A549 treated with CpdA at 1 μM for 4 hours (cell line): ENCODE measurements at places on chromosomes 1 and 21. TPM values are rescaled to one million over a fixed set of nuclear protein-coding genes. Genes with fewer than 3 reads are reported as not detected.

The OR6N1 gene
- not detected in 5 replicates for total RNA-seq

The SLAMF6 gene
- not detected in 5 replicates for total RNA-seq

The LAX1 gene
- total RNA-seq: not detected in 5 replicates

The CAMK2N1 gene
- total RNA-seq: 35.3 to 46.7 TPM (median 38.9 TPM) in 5 replicates

The NUDT4B gene
- total RNA-seq: 0.22 to 1.0 TPM (median 0.85 TPM) in 3 of 5 replicates, not detected in the others

The AK5 gene
- 6.2 to 9.0 TPM (median 7.3 TPM) in 5 replicates for total RNA-seq

The FABP3 gene
- not detected in 5 replicates for total RNA-seq

The GJB5 gene
- total RNA-seq: 0.03 to 0.13 TPM (median 0.09 TPM) in 3 of 5 replicates, not detected in the others

The NOTCH2NLA gene
- total RNA-seq: 12.2 to 15.5 TPM (median 14.6 TPM) in 5 replicates

The GJA5 gene
- not detected in 5 replicates for total RNA-seq
